ENCODE measurements at places on chromosomes 3 and 15.
A peak's percentile ranks its signal among the peaks of the same experiment; 100 is the strongest.

GRCh38 chr3:141930801-141931200 is 54.4 kb downstream of the ATP1B3 start:
- H3K27ac ChIP-seq: no peak overlapping the region
- DNase-seq: no peak
- H3K4me3 ChIP-seq: no peak overlapping the region
- H3K36me3 ChIP-seq: peaks cover 3% of the 10 kb centered on the region
- H3K27me3 ChIP-seq: no peaks in the 10 kb centered on the region

GRCh38 chr3:5218815-5219214 is 31.3 kb downstream of the EDEM1 start:
- no peak for DNase-seq
- H3K4me3 ChIP-seq: no peak overlapping the region
- H3K4me1 ChIP-seq: peaks cover 12% of the 10 kb centered on the region
- no peaks in the 10 kb centered on the region for H3K27me3 ChIP-seq

- H3K4me1 ChIP-seq: peaks cover 9% of the 10 kb centered on the region
- no peaks in the 10 kb centered on the region for H3K27me3 ChIP-seq
- DNase-seq: no peak
- H3K36me3 ChIP-seq: no peaks in the 10 kb centered on the region
- H3K27ac ChIP-seq: no peak overlapping the region
These were observed 64.6 kb downstream of the EEFSEC start for GRCh38 chr3:128217702-128218547.

- peaks cover 2% of the 10 kb centered on the region for H3K36me3 ChIP-seq
- no peak for DNase-seq
- H3K27ac ChIP-seq: peak overlapping the region; percentile 85
- H3K4me3 ChIP-seq: no peak overlapping the region
These were observed 25.3 kb downstream of the TRANK1 start for GRCh38 chr3:36919439-36920160.
